Activated CD4-positive, alpha-beta memory T cell treated with anti-CD3 and anti-CD28 coated beads, Interleukin-2, amount 10 ng/mL, durations not matched to agents 7 days and 5 days (primary cell): ENCODE measurements at places on chromosomes 12 and 14. TPM values are rescaled to one million over a fixed set of nuclear protein-coding genes. Genes with fewer than 3 reads are reported as not detected.

DNA sequence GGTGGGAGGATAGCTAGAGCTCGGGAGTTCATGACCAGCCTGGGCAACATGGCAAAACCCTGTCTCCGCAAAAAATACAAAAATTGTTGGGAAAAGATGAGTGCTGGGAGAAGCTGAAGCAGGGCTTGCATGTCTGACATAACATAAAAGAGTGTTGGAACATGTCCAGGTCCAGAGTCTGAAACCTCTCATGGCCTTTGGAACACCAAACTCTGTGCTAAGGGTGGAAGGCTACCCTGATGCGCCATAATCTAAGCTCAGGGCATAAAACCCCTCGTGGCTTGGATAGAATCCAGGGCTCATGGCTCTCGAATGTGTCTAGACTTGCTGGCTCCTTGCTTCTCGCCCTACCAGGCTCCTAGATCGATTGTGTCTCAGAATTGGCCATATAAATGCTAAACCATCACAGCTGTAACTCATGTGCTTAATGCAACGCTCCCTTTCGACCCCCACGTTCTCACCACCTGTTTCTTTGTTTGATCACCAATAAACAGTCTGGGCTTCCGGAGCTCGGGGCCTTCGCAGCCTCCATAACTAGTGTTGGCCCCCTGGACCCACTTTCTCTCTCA lies 6.7 kb upstream of the CLEC7A start:
- no peak overlapping the region for H3K27ac ChIP-seq
- H3K4me1 ChIP-seq = no peaks in the 10 kb centered on the region
- DNase-seq = no peak
- H3K27me3 ChIP-seq = peaks cover 7% of the 10 kb centered on the region

GRCh38 chr14:64879635-64880220 lies at the start of gene SPTB:
Gene SPTB, minus strand, starts transcription at chr14:64879907. Its CDS starts 56,813 bp downstream, at chr14:64823094.
- peaks cover 11% of the 10 kb centered on the region for H3K4me1 ChIP-seq
- H3K4me3 ChIP-seq = peak within 1 kb of the TSS; percentile 73
- H3K27ac ChIP-seq = no peak within 1 kb of the TSS
- peaks cover 72% of the 10 kb centered on the region for H3K27me3 ChIP-seq
- H3K36me3 ChIP-seq = no peaks in the 10 kb centered on the region

DNA sequence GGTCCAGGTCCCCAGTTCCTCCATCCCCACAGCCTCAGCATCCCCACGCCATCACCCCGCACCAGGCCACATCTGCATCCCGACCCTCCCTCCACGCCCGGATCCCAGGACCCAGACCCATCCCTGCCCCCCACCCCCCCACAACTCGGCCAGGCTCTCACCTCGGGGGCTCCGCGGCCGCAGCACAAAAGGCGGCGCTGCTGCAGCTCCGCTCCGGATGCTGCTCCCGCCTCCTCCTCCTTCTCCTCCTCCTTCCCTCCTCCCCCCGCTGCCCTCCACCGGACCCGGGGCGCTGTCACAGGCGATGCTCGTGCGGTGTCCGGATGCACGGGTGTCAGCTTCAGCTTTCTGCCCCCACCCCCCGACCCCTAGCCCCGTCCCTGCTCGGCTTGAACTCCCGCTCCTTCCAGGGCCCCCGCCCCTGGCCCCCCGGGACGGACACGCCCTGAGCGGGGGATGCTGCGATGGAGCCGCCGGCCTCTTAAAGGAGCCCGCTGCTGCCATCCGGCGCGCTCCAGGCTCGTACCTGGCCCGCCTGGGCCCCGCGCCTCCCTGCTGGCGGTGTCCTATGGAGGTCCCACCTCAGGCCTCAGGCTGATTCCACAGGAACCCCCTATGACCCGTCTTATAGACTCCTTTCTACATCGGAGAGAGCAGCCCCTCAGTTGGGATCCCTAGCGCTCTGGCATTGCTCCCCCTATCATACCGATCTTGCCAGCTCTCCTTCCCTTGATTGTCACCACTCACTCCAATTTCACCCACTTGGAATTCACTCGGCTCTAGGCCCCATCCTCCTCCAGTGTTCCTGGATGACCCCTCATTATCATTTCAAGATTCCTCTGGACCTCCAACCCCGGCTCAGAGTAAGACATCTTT lies at the start of gene MAP3K12:
MAP3K12 (minus strand) TSS at position 193 of the 876 bp plus-strand sequence. CDS start 12,067 bp downstream, outside the sequence.
- H3K4me3 ChIP-seq = peak within 1 kb of the TSS; percentile 80
- peak within 1 kb of the TSS; percentile 97 for H3K27ac ChIP-seq
- peaks cover 47% of the 10 kb centered on the region for H3K4me1 ChIP-seq
- no peaks in the 10 kb centered on the region for H3K27me3 ChIP-seq
- H3K36me3 ChIP-seq = no peaks in the 10 kb centered on the region

GRCh38 chr14:30252151-30252550 lies 306.8 kb upstream of the G2E3 start:
- H3K4me1 ChIP-seq = no peaks in the 10 kb centered on the region
- H3K36me3 ChIP-seq = no peaks in the 10 kb centered on the region
- H3K27me3 ChIP-seq = no peaks in the 10 kb centered on the region
- no peak overlapping the region for H3K27ac ChIP-seq
- DNase-seq = no peak
- no peak overlapping the region for H3K4me3 ChIP-seq

KRT80 gene
- total RNA-seq = not detected
